ENCODE measurements at places on chromosomes 6 and 20.

DNA sequence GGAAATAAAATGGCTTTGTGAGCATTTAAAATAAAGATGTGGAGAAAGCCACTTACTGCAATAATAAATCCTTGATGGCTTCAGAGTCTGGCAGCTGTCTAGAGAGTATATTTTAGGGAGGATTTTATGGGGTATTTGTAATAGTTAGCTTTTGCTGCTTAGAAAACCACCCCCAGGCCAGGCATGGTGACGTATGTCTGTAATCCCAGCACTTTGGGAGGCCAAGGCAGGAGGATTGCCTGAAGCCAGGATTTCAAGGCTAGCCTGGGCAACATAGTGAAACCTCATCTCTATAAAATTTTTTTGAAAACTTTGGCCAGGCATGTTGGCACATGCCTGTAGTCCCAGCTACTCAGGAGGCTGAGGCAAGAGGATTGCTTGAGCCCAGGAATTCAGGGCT lies 63.8 kb downstream of the ISM1 start:
- H3K4me3 ChIP-seq: no peak overlapping the region
- H3K36me3 ChIP-seq: no peaks in the 10 kb centered on the region
- no peak for DNase-seq
- H3K27ac ChIP-seq: no peak overlapping the region
- no peaks in the 10 kb centered on the region for H3K27me3 ChIP-seq

DNA sequence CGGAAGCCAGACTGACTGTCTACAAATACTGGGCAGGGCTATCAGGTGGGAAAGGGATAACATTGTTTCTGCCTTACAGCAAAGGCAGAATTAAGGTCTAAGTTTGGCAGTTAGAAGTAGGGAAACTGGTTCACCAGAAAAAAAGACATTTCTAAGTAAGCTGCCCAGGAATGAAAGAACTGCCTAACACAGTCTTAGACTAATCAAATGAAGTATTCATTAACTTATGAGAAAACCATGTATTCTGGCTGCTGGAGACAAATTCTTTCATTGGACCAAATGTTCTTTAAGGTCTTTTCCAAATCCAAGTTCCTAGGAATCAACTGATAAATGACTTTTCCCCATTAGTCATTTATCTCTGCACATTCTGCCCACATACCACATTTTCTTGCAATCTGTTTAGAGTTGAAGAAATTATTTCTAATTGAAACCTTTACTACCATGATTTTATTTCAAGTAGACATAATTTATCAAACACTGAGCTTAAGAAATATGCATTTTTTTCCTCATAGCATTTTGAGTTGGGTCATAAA lies 120.3 kb upstream of the OGFRL1 start:
- no peak overlapping the region for H3K4me3 ChIP-seq
- no peaks in the 10 kb centered on the region for H3K27me3 ChIP-seq
- no peaks in the 10 kb centered on the region for H3K4me1 ChIP-seq
- no peaks in the 10 kb centered on the region for H3K36me3 ChIP-seq

GRCh38 chr20:57291003-57291402 lies 24.6 kb upstream of the BMP7 start:
- H3K4me3 ChIP-seq: no peak overlapping the region
- peaks cover 5% of the 10 kb centered on the region for H3K27me3 ChIP-seq
- no peak for DNase-seq
- H3K27ac ChIP-seq: no peak overlapping the region

DNA sequence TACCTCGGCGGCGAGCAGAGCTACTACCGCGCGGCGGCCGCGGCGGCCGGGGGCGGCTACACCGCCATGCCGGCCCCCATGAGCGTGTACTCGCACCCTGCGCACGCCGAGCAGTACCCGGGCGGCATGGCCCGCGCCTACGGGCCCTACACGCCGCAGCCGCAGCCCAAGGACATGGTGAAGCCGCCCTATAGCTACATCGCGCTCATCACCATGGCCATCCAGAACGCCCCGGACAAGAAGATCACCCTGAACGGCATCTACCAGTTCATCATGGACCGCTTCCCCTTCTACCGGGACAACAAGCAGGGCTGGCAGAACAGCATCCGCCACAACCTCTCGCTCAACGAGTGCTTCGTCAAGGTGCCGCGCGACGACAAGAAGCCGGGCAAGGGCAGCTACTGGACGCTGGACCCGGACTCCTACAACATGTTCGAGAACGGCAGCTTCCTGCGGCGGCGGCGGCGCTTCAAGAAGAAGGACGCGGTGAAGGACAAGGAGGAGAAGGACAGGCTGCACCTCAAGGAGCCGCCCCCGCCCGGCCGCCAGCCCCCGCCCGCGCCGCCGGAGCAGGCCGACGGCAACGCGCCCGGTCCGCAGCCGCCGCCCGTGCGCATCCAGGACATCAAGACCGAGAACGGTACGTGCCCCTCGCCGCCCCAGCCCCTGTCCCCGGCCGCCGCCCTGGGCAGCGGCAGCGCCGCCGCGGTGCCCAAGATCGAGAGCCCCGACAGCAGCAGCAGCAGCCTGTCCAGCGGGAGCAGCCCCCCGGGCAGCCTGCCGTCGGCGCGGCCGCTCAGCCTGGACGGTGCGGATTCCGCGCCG lies 994 bp downstream of the FOXC1 start:
- peaks cover 10% of the 10 kb centered on the region for H3K4me1 ChIP-seq
- H3K27me3 ChIP-seq: peaks cover 24% of the 10 kb centered on the region
- H3K4me3 ChIP-seq: peak overlapping the region; percentile 67
- DNase-seq: no peak
- H3K36me3 ChIP-seq: no peaks in the 10 kb centered on the region

GRCh38 chr6:150753371-150754064 lies 112.0 kb upstream of the MTHFD1L start:
- no peak overlapping the region for H3K4me3 ChIP-seq
- no peaks in the 10 kb centered on the region for H3K36me3 ChIP-seq
- no peaks in the 10 kb centered on the region for H3K27me3 ChIP-seq
- DNase-seq: no peak
- H3K4me1 ChIP-seq: no peaks in the 10 kb centered on the region

DNA sequence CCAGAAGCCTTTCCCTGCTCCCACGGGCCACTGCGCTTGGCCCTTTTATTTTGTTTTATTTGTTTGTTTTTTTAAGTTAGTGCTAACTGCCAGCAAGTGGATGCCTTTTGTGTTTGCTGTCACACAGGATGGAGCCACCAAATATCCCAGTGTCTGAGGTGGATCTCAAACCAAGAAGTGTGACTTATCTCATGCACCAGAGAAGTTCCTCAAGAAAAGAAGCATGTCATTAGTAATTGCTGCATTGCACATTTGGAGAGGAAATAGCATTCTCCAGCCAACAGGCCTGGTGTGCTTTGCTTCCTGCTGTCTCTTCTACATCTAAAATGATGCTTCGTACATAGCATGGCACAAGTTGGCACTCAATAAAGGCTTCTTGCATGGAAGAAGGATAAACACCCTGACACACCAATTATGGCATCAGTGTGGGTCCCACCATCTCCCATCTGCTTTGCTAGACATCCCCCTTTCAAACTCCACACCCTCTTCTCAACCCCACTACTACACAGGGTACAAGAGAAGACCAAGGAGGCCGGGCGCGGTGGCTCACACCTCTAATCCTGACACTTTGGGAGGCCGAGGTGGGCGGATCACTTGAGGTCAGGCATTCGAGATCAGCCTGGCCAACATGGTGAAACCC lies 1.9 kb upstream of the ATP9A start:
- H3K27me3 ChIP-seq: peaks cover 3% of the 10 kb centered on the region
- DNase-seq: no peak
- no peak overlapping the region for H3K27ac ChIP-seq

- H3K36me3 ChIP-seq: no peaks in the 10 kb centered on the region
- no peak for DNase-seq
- H3K4me3 ChIP-seq: no peak overlapping the region
- no peak overlapping the region for H3K27ac ChIP-seq
- peaks cover 20% of the 10 kb centered on the region for H3K4me1 ChIP-seq
- H3K27me3 ChIP-seq: no peaks in the 10 kb centered on the region
These were observed 120.5 kb upstream of the ENPP5 start for GRCh38 chr6:46291275-46291633.

DNA sequence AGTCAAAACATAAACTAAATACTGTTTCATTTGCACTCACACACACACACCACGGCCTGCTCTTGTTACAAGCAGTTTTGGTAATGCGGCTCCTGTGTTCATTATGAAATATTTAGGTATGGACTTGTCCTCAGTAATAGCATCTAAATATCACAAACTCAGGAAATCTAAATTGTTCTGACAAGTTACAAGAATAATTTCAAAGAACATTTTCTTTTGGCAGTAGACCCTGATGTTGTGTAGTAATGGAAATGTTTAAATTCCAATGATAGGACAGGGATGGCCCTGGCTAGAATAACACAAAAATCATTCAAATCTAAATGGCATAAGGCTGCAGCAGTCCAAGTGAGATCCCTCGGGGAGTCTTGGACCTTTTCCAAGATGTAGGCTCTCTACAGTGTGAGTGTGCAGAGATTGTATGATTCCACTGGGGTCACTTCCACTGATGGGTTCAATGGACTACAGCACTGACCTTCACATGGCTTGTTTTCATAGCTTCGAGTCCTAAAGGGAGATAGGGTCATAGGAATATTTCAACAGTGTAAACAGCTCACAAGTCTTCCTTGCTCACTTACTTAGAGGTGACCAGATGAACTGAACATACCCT lies 210.6 kb upstream of the PLCB4 start:
- no peaks in the 10 kb centered on the region for H3K27me3 ChIP-seq
- no peak overlapping the region for H3K4me3 ChIP-seq
- no peaks in the 10 kb centered on the region for H3K36me3 ChIP-seq

GRCh38 chr6:124443541-124443940 lies 518.7 kb upstream of the RNF217 start:
- H3K4me3 ChIP-seq: no peak overlapping the region
- DNase-seq: no peak
- H3K27me3 ChIP-seq: no peaks in the 10 kb centered on the region

DNA sequence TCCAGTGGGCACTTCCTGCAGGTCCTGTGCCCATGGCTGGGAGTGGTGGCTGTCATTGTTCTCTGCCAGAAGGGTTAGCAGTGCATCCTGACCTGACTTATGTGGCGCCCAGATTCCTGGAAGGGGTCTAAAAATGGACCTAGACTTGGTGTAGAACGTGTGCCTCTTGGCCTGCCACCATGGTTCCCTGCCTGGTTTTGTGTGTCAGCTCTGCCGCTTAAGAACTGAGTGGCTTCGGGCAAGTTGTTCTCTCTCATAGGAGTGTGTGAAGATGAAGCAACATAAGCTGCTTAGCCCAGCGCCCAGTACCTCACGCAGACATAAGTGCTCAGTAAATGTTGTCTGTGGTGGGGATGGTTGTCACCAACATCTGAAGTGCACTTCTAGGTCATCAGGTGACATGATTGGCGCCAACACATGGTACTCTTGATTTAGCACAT lies 52.1 kb downstream of the PTPN1 start:
- DNase-seq: no peak
- H3K27me3 ChIP-seq: no peaks in the 10 kb centered on the region
- no peak overlapping the region for H3K27ac ChIP-seq
- peaks cover 40% of the 10 kb centered on the region for H3K36me3 ChIP-seq
- H3K4me1 ChIP-seq: peaks cover 7% of the 10 kb centered on the region

- peaks cover 18% of the 10 kb centered on the region for H3K4me1 ChIP-seq
- no peak overlapping the region for H3K4me3 ChIP-seq
- H3K36me3 ChIP-seq: no peaks in the 10 kb centered on the region
- no peaks in the 10 kb centered on the region for H3K27me3 ChIP-seq
These were observed 343.4 kb downstream of the CDC5L start for GRCh38 chr6:44730771-44731391.

DNA sequence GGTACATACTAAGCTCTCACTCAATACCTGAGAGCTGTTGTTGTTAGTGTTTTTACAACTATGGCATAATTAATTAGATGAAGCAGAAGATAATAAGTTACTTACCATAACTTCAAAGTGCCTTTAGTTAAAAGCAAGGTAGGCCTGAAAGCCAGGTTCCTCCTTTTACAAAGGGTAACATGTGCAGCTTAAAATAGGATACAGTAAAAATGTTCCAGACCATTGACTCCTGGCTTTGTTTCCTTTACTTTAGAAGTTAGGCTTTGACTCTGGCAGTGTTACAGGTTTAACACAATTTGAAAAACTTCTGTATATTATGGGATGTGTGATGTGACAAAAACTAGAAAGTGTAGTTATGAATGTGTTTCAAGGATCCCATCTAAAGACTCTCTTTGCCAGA lies 522.5 kb downstream of the EPM2A start:
- H3K4me1 ChIP-seq: peaks cover 15% of the 10 kb centered on the region
- DNase-seq: peak; percentile 8
- no peaks in the 10 kb centered on the region for H3K27me3 ChIP-seq
- no peak overlapping the region for H3K4me3 ChIP-seq

DNA sequence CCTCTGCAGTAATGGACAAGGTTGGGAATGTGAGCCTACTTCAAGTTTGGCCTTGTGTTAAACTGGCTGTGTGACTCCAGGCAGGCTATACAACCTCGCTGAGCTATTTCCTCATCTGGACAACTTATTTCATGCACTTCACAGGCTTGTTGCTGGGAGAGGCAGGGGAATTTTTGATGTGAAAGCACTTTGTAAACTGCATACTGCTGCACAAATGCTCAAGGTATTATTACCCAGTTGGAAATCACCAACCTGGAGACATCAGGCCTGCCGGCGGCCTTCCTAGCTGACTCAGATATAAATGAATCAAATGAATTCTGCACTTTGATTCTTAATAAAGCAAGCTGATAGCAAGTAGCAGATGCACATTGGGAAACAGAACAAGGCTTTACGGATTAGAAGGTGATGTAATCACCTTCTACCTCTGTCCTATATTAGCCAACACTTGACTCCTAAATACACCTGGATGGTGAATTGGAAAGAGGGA lies 10.1 kb downstream of the JARID2 start:
- H3K4me3 ChIP-seq: peak overlapping the region; percentile 31
- no peak for DNase-seq
- H3K36me3 ChIP-seq: no peaks in the 10 kb centered on the region
- no peaks in the 10 kb centered on the region for H3K27me3 ChIP-seq
- H3K4me1 ChIP-seq: peaks cover 81% of the 10 kb centered on the region
- H3K27ac ChIP-seq: peak overlapping the region; percentile 92
